ENCODE measurements at places on chromosomes 5 and 9.

- DNase-seq, result no peak
Observed at GRCh38 chr5:14488709-14489108, 92.9 kb upstream of the OTULINL start.

DNA sequence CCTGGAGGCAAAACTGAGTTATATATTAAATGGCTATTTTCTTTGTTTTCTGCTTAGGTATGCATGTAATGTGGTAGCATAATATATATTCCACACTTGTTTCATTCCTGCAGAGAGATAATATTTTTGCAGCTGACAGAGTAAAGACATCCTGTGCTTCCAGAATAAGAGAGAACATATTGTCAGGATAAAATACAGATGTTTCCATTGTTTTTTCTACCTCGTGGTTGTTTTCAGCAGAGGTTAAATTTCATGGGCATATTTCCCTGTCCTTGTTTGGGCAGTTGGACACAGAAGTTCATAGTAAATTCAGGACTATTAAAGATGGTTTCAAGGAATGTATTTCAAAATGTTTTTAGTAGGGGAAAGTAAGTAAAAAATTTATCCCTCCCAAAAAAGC lies 47.6 kb upstream of the MEGF10 start:
- DNase-seq, result no peak

GRCh38 chr9:98298476-98298875 lies 43.0 kb upstream of the TBC1D2 start:
- no peak for DNase-seq

DNA sequence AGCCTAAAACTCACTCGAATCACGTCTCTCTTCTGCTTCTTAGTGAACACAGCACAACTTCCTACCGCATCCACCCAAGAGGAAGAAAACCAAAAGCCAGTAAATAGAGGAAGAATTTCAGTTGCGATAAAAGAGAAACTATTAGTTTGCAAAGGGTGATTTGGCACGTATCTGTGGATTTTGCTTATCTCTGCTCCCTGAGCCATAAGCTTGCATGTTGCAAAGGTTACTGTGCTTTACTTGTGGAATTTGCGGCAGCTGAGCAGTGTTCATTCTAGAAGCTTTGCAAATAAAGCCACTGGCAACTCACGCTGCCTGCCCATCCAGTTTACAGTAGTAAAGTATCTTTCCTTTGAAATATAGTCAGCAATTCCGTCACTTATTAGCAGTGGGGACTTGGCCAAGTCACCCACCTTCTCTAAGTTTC lies 149.0 kb upstream of the PCA3 start:
- peak; percentile 84 for DNase-seq

GRCh38 chr9:136296434-136297015 lies 7.4 kb downstream of the CCDC187 start:
- DNase-seq, result no peak

DNA sequence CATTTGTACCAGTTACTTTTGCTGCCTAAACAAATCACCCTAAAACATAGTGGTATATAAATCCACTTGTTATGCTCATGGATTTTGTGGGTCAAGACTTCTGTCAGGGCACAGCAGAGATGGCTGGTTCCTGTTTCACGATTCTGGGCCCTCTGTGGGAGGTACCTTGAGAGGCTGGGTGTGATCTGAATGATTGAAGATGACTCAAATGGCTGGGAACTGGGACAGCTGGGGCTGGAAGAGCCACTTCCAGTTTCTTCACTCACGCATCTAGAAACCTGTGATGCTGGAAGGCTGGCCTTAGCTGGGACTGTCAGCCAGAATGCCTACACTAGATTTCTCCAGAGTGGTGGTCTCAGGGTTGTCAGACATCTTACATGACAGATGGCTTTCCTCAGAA lies 88.1 kb downstream of the KIF4B start:
- no peak for DNase-seq

- DNase-seq, result no peak
Observed at GRCh38 chr9:98418578-98419259, 163.3 kb upstream of the TBC1D2 start.

DNA sequence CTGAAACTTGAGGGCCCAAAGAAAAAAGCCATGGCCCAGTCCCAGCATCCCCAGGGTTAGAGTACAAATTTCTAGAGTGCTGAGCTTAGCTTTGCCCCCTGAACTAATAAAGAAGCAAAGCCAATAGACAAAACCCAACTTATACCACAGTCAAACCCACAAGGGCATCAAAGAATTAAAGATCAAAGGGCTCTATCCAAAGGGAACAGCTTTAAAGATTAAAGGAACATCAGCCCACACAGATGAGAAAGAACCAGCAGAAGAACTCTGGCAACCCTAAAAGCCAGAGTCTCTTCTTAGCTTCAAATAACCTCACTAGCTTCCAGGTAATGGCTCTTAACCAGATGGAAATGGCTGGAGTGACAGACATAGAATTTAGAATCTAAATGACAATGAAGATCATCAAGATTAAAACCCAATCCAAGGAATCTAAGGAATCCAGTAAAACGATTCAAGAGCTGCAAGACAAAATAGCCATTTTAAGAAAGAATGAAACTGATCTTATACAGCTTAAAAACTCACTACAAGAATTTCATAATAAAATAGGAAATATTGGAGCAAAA lies 93.9 kb downstream of the YIPF5 start:
- no peak for DNase-seq

GRCh38 chr5:168916852-168917251 lies 337.7 kb upstream of the PANK3 start:
- DNase-seq, result peak; percentile 5

GRCh38 chr5:154514331-154514730 lies 36.3 kb upstream of the HAND1 start:
- DNase-seq, result no peak

- no peak for DNase-seq
Observed at GRCh38 chr9:38186404-38187115, 117.5 kb upstream of the SHB start.

- no peak for DNase-seq
Observed at GRCh38 chr9:130667120-130667435, 2.7 kb downstream of the PRDM12 start.

DNA sequence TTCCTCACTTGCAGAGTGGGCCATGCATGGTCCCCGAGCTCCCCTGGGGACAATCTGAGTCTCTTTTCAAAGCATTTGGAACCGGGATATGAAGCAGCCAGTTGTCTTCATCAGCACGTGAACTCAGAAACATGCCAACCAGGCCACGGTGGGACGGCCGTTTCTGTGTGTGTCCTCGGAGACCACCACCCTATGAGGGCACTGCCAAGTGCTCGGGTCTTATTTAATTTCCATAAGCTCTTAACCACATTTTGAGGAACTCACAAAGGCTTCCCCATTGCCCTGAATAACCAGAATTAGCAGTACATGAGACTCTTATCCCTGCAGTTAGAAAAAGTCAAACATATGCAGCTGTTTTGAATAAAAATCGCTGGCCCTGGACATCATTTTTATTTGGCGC lies 60.1 kb downstream of the OTULIN start:
- no peak for DNase-seq

GRCh38 chr9:84271531-84271900 lies 69.0 kb downstream of the SLC28A3 start:
- DNase-seq, result peak; percentile 61
